Epithelial cell of esophagus (primary cell): ENCODE measurements at places on chromosomes 5 and 9.

DNA sequence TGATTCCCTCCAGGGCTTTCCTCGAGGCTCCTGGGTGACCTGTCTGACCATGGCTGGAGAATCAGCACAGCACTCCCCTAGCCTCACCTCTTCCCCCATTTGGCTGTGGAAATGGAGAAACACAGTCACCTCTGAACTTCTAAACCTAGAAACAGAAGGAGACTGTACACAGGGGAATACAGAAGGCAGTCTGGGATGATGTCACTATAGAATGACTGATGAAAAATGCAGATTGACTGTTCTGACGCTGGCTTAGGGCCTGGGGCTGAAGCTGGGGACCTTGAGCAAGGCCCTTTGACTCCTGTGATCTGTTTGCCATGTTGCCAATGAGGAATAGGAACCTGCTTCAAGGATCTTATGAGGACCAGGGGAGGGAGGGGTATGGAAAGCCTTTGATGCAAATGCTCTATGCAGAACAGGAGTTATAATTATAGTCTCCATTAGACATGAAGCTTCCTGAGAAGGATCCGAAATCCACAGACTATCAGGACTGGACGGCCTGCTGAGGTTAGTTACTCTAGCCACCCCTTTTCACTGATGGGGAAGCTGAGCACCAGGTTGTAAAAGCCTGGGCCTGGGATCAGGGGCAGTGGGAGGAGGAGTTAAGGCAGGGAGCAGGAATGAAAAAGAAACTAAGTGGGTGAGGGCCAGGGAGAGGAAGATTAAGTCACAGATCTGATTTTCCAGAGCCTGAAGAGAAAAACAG is 24.4 kb upstream of the ANXA6 start:
- no peak for DNase-seq

DNA sequence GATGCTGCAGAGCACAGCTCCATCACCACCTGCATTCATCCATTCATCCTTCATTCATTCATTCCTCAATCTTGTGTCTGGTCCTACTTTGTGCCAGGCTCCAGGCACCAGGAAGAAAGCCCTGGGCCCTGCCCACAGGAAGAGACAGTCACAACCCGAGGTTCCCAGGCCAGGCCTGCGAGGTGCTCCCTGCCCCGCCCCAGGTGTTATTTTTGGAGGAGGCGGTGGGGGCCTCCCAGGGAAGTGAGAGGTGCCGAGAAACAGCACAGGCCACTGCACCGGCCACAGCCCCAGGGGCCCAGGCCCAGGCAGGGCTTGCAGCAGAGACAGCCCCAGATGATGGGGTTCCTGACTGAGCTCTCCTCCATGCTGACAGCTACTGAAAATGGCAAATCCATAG is 33.4 kb downstream of the VAV2 start:
- DNase-seq = peak; percentile 33

GRCh38 chr5:36374266-36374862 is 72.7 kb upstream of the RANBP3L start:
- DNase-seq = peak; percentile 16

- DNase-seq = no peak
These were observed 81.2 kb downstream of the FSTL4 start for GRCh38 chr5:133531178-133531577.

GRCh38 chr5:114838937-114839336 is 330.8 kb downstream of the TRIM36 start:
- DNase-seq = no peak

DNA sequence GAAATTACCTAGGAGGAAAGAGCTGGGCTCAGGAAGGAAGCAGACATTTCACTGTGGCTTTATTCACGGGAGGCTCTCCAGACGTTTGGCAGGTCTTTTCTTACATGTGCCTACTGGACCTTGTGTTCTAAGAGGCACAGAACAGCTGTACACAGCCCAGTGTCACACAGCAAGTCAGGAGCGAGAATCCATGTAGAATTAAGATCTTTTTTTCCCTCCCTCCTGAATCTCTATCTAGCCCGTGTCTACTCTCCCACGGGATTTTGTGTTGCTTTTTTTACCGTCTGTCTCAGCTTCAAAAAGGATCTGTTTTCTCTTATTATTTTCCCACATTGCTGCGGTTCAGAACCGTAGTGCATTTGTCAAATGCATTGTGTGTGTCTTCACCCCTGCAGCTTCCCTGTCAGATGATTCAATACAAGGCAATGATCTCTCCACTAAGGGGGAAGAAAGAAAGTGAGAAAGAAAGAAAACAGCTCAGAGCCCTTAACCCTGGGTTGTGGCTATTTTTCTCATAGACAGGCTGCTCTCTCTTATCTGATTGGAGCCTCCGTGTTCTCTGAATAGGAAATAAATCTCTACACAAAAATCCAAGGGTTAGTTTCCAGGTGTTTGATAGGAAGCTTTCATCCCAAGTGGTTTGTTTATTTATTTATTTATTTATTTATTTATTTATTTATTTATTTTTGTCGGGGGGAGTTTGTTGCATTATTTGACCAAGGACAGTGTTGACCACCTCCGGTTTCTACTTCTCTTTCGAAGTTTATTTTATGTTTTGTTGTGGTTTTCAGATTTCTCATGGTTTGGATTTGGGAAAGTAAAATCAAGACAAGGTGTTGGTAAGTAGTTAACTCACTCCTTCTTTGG is 191.0 kb downstream of the NTRK2 start:
- no peak for DNase-seq

DNA sequence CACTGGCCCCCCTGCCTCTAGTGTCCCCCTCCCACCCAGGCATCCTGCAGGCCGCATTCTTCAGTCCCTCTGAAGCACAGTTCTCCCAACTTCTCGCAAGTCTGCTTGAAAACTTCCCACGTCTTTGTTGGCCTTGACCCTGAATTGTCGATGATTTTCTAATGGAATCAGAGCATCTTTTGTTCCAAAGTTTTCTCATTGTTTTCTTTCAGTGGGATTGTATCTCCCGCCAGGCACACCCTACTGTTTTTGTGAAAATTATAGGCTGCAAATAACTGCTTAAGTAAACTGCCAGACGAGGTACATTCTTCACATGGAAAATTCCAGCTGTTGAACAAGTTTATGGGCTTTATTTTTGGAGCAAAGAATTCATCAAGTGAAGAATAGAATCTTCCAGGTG is 122.6 kb upstream of the SLC25A48 start:
- DNase-seq = no peak

DNA sequence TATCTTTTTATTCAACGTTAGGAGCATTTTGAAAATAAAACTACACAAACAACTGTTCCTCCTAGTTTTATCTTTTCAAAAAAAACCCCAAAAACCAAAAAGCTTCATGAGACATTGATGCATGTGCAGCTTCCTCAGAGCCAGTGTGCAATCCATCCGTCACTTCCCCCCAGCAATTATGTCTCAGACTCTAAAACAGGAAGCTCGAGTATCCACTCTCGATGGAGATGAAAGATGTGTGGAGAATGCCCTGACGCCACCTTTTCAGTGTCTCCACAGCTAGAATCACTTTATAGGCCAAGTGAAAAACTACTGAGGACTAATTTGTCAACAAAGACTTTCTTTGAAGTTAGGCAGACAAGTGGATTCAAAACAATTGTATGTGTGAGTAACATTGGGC is 408.9 kb upstream of the SMARCA2 start:
- DNase-seq = peak; percentile 41

GRCh38 chr9:110975969-110976368 is 62.3 kb downstream of the LPAR1 start:
- peak; percentile 40 for DNase-seq

- DNase-seq = peak; percentile 59
These were observed 95.6 kb downstream of the RFK start for GRCh38 chr9:76298521-76299144.

- DNase-seq = no peak
These were observed 14.9 kb upstream of the PITX1 start for GRCh38 chr5:135048930-135049329.

- DNase-seq = peak; percentile 38
These were observed 852 bp downstream of the ARHGEF37 start for GRCh38 chr5:149581931-149582768.

- DNase-seq = no peak
These were observed 80.8 kb downstream of the ZNF618 start for GRCh38 chr9:113956901-113957300.

- DNase-seq = no peak
These were observed 31.0 kb downstream of the GOLGA2 start for GRCh38 chr9:128244837-128245231.

DNA sequence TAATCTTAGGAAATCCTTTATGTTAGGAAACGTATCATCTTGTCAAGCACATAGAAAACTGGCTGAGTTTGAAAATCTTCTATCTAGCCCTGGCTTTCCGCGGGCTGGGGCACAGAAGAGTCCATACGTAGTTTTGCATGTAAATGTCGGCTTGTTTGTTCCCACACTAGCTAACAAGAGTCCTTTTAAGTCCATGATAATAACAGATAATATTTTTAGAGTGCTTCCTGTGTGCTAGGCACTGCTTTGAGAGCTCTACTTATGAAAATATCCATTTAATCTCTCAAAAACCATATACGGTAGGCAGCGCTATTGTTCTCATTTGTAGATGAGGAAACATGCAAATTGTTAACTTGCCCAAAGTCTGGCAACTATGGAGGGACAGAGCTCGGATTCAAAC is 40.5 kb downstream of the FYB1 start:
- no peak for DNase-seq

DNA sequence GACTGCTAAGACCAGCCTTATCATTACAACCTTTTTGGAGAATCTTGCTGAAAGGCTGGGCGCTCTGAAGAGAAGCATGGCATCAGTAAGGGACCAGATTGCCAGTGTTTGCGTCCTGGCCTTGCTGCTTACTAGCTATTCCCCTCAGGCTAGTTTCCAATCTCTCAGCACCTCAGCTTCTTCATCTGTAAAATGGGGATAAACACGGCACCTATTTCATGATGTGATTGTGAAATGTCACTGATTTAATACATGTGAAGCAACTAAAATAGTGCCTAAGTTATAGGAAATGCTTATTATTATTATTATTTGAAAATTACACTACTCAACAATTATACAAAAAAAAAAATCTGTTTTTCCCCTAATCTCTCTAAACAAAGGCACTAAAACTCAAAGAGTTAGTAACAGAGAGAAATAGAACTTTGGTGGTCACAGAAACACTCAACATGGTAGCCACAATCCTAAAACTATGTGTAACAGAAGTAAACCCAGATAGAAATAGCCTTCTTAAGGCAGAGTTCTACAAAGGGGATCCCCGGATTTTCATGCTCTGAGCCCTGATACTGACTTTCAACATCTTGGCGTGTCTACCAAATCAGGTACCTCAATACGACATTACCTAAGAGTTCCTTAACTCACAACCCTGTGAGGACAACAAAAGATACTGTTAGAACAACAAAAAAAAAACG is 62.0 kb downstream of the ENC1 start:
- no peak for DNase-seq

DNA sequence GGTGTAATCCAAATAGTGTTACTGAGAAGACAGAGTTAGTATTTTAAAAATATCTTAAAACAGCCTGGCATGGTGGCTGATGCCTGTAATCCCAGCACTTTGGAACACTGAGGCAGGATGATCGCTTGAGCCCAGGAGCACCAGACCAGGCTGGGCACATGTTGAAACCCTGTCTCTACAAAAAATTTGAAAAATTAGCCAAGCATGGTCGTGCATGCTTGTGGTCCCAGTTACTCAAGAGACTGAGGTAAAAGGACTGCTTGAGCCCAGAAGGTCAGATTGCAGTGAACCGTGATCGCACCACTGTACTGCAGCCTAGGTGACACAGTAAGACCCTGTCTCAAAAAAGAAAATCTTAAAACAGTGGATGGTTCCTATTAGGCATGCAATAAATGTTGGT is 12.4 kb downstream of the IFNA1 start:
- no peak for DNase-seq

- DNase-seq = peak; percentile 99
These were observed 94.3 kb downstream of the RPS23 start for GRCh38 chr5:82183828-82184227.

GRCh38 chr5:67293226-67293625 is 96.6 kb upstream of the CD180 start:
- no peak for DNase-seq

DNA sequence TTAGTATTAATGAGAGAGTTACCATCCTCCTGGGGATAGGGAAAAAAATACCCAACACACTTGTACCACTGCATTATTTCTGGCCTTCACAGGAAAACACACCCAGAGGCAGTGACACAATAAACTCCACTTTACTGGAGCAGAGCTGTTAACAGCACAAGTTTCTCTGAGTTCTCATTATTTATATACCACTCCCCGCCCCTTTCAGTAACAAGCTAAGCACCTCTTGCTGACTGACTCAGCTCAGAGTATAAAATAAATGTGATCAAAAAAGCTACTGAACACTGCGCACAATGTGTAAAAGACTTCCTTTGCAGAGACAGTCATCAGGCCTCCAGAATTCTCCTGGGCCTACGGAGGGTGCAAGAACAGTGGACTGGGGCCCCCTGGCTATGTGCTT is 21.6 kb downstream of the KLF9 start:
- peak; percentile 13 for DNase-seq

GRCh38 chr5:136750224-136750862 is 385.0 kb upstream of the TRPC7 start:
- DNase-seq = no peak

GRCh38 chr5:9282211-9282610 is 263.7 kb downstream of the SEMA5A start:
- DNase-seq = no peak

- DNase-seq = peak; percentile 76
These were observed 2.7 kb upstream of the APBA1 start for GRCh38 chr9:69674716-69675438.

GRCh38 chr9:124760719-124761118 is 10.4 kb downstream of the NR6A1 start:
- DNase-seq = no peak

DNA sequence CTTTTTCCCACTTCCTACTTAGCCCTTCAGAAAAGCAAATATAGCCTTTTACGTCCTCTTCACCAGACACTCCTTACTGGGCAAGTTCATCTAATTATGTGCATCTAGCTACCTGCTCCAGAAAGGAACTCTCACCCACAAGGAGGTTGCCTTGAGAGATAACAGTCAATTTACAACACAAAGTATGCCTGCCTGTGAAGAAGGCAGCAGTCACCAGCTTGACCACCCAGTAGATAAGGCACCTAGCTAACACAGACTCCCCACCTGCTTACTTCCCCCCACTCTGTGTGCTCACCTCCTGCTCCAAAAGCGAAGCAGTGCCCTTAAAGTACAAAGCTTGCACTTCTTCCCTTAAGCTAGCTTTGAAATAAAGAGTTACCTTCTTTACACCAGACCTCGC is 111.7 kb upstream of the MRPS30 start:
- no peak for DNase-seq

DNA sequence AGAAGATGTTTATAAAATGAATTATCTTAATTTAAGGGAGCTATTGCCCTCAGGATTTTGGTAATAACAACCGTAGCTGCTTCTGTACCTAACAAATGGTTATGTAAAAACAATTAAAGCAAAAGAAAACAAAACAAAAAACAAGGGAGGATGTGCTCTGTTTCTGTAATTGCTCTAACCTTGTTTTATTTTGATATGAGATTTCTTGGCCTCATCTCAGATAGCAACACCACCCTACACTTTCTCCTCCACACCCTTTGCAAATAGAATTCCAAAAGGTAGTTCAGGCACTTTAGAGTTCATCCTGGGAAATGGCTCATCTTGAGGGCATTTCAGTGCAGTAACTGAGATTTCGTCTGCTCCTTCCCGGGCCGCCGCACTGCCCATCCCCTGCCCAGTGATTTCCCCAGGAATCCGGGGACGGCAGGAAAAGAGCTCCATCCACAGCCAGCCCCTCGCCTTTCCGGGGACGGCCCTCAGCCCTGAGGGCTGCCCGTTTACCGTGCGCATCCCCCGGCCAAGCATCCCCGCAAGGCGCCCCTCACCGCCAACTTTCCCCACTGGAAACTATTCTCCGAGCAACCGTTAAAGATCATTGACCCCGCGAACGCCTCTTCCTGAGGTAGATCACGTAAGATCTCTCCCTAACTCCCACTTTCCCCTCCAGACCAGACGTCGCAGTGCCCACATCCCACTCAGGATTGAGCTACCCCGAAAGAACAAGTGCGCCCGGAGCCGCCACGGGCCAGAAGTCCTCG is 1.2 kb downstream of the FNBP1 start:
- peak; percentile 20 for DNase-seq
